ENCODE measurements at places on chromosomes 7 and 10. TPM values are rescaled to one million over a fixed set of nuclear protein-coding genes. Genes with fewer than 3 reads are reported as not detected.

GRCh38 chr10:49351669-49352068, 44.2 kb downstream of the DRGX start:
- no peak for DNase-seq

- no peak for DNase-seq
Observed at GRCh38 chr10:129364949-129365348, 102.1 kb upstream of the MGMT start.

DNA sequence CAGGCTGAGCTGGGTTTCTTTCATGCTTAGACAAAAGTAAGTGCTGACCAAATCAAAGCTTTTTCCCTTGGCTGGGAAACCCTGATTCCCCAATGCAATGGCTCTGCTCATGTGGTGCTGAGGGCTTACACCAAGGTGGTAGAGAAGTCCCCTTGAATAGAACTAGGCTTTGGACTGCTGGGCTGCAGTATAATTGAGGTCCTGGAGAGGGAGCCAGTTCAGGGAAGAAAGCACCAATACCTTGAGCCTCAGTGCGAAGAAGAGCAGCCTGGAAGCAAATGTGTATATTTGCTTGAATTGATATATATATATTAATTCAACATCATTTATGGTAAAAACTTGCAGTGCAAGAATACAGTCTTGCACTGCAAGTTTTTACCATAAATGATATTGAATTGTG, 391.1 kb downstream of the RPS24 start:
- no peak for DNase-seq

DNA sequence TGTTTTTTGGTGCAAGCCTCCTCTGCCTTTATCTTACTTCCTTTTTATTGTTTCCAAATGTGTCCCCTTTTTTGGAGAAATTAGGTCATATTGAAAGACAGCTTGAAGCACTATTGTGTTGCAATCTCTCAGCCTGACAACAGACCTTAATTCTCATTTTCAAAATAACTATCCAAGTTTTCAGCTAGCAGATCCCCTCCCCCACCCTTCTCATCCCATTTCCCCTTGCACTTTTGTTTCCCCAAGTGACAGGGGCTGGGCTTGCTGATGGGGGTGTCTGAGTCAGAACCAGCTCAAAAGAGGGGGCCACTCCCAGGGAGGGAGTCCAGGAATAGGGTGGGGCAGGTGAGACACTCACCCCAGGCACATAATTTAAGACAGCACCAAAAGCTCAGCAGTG, 75.3 kb downstream of the MKI67 start:
- DNase-seq, result no peak

DNA sequence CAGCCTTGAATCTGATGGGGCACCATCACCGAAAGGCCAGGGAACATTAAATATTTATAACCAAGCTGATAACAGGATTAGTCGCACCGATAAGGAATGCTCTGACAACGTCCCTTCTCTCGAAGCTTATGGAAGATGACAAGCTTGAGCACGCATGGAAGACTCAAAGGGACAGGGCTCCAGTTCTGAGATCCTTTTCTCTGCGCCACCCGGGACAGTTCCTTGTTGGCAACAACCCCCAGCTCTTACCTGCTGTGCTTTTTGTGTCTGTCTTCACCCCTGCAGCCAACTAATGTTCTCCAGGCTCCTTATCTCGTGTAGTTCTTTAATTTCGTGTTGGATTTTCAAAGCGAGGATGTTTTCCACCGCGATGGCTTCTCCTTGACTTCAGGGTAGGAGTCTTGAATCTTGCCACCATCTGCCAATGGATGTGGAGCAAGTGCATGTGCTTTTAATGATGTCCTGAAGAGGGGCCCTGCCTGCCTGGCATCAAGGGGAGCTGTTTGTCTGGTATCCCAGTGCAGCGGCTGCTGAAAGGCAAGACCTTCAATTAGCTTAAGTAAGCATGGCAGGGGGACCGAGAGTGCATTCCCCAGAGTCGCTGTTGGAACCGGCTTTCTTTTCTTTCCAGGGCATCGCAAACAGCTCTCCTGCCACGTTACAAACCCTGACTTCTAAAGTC, 354 bp upstream of the FERD3L start:
- DNase-seq, result no peak

- no peak for DNase-seq
Observed at GRCh38 chr10:59675812-59676211, 33.8 kb downstream of the SLC16A9 start.

Gene ANXA8
- 0.55 TPM for total RNA-seq

Gene AOAH
- total RNA-seq, result 29.3 TPM

Gene RNF32
- 3.8 TPM for total RNA-seq

Measured in H4 (cell line).